Urinary bladder (tissue), 4 donors: ENCODE measurements at places on chromosomes 2 and 18. TPM values are rescaled to one million over a fixed set of nuclear protein-coding genes. Genes with fewer than 3 reads are reported as not detected.

Gene CTLA4
- 0.11 TPM for total RNA-seq

Gene RGPD3
- 1.6 TPM for total RNA-seq

Gene KIAA2012
- 0.16 TPM for total RNA-seq

Gene CD8B
- total RNA-seq: not detected

Gene SH3RF3
- total RNA-seq: 3.6 TPM

Gene SOCS6
- 40.1 TPM for total RNA-seq

Gene CXCR1
- 0.26 TPM for total RNA-seq

Gene GALR1
- total RNA-seq: 1.1 TPM

Gene ELOA2
- not detected for total RNA-seq

Gene MAP2
- 13.5 TPM for total RNA-seq

Gene NEU2
- total RNA-seq: not detected

Gene DQX1
- 0.37 TPM for total RNA-seq

Gene ALKAL2
- 6.7 TPM for total RNA-seq

Gene GLI2
- 11.3 TPM for total RNA-seq

Gene MC2R
- not detected for total RNA-seq

Gene ASAP2
- total RNA-seq: 34.8 TPM

Gene MC4R
- total RNA-seq: 0.16 TPM

Gene PCARE
- 0.16 TPM for total RNA-seq

Gene SPHKAP
- total RNA-seq: 1.1 TPM

Gene SCYGR5
- not detected for total RNA-seq

Gene ANKRD30B
- total RNA-seq: not detected

Gene TEKT4
- not detected for total RNA-seq

Gene FBXO48
- total RNA-seq: 1.2 TPM

Gene CNGA3
- 0.85 TPM for total RNA-seq

Gene DUSP19
- 9.6 TPM for total RNA-seq

Gene NEB
- total RNA-seq: 79.5 TPM

Gene IL1RL2
- 0.90 TPM for total RNA-seq

Gene CAVIN2
- total RNA-seq: 103 TPM

Gene RNU2-63P
- total RNA-seq: not detected

Gene SPATA3
- total RNA-seq: not detected

Gene TTC32
- 19.0 TPM for total RNA-seq

Gene SPR
- 5.5 TPM for total RNA-seq

Gene DRC1
- 1.0 TPM for total RNA-seq

Gene ILKAP
- 32.0 TPM for total RNA-seq

Gene POTEI
- total RNA-seq: 0.05 TPM

Gene CAPN13
- 6.0 TPM for total RNA-seq

Gene DYNAP
- total RNA-seq: not detected

Gene MSTN
- total RNA-seq: 5.8 TPM

Gene TMEM198
- total RNA-seq: 2.0 TPM

Gene KATNAL2
- 4.4 TPM for total RNA-seq

Gene LAMA1
- total RNA-seq: 2.9 TPM

Gene PDCL3
- 9.9 TPM for total RNA-seq

Gene MBP
- total RNA-seq: 24.4 TPM

Gene CAPN14
- total RNA-seq: 0.42 TPM

Gene TNFRSF11A
- 11.1 TPM for total RNA-seq
